Fibroblast of lung (primary cell): ENCODE measurements at places on chromosomes 12 and 14. TPM values are rescaled to one million over a fixed set of nuclear protein-coding genes. Genes with fewer than 3 reads are reported as not detected.

SIX6 gene
- total RNA-seq = not detected in 2 replicates

DNA sequence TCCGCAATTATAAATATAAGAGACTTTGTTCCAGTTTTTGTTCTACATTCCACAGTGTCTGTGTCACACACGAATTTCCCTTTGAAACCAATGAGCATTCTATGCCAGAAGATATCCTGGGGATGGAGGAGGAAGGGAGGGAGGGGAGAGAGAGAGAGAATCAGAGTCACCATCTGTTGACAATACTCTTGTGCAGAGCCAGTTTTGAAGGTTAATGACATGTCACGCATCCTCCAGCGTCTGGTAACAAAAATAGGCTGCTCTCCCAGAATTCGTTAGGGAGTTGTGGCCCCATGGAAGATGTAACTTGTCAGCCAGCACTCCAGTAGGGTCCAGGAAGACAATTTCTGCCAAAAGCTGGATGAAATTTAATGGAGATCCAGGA is 213.5 kb upstream of the KRR1 start:
- peak; percentile 98 for DNase-seq
- peaks cover 33% of the 10 kb centered on the region for H3K4me1 ChIP-seq
- peak overlapping the region; percentile 82 for H3K27ac ChIP-seq

DNA sequence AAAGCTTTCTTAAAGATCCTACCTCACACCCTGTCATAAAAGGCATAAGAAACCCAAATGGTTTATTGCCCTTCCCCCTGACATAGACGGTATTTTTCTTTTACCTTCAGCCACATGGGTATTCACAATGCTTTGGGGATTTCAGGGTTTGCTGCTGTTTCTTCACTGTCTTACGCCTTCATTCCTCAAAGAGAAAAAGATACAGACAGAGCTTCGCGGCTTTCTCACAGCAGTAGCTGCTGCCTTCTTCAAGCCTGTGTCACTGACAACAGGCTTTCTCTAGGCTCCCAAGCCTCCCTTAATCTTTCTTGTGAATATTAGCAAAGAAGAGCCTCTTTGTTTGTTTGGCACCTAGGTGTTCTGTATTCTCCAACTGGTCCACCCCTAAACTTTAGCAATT is 197.4 kb upstream of the ARID2 start:
- H3K36me3 ChIP-seq = no peaks in the 10 kb centered on the region
- no peak overlapping the region for H3K27ac ChIP-seq
- no peaks in the 10 kb centered on the region for H3K27me3 ChIP-seq
- no peak overlapping the region for H3K4me3 ChIP-seq
- DNase-seq = no peak

NOVA1 gene
- 3.6 and 5.1 TPM in 2 replicates for total RNA-seq

DNA sequence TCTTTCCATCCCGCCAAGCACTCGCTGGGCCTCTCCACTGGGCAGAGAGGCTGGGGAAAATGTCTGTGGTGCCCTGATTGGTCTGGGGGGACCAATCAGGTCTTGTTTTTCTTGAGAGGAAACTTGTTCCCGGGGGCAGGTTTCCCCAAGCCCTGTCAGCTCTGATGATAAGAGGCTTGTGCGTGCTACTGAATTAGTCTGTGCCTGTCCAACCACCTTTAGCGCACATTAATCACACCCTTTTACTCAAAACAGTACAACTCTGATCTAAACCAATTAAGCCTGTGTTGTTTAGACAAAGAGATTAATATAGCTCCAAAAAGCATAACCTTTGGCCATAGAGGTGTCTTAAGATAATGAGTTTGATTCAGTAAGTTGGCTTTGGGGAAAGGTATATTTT is 580.4 kb downstream of the VRK1 start:
- H3K27me3 ChIP-seq = no peaks in the 10 kb centered on the region
- H3K4me3 ChIP-seq = no peak overlapping the region
- H3K4me1 ChIP-seq = no peaks in the 10 kb centered on the region
- H3K36me3 ChIP-seq = no peaks in the 10 kb centered on the region

- H3K4me1 ChIP-seq = peaks cover 9% of the 10 kb centered on the region
- no peak overlapping the region for H3K4me3 ChIP-seq
- no peaks in the 10 kb centered on the region for H3K27me3 ChIP-seq
These were observed 183.8 kb upstream of the HIF1A start for GRCh38 chr14:61511558-61511948.

GRCh38 chr12:104130760-104131159 is 7.2 kb downstream of the NFYB start:
- no peaks in the 10 kb centered on the region for H3K27me3 ChIP-seq
- peaks cover 7% of the 10 kb centered on the region for H3K36me3 ChIP-seq
- no peak overlapping the region for H3K27ac ChIP-seq
- H3K4me1 ChIP-seq = peaks cover 14% of the 10 kb centered on the region

UBR7 gene
- 27.7 and 34.0 TPM in 2 replicates for total RNA-seq

KRT6A gene
- total RNA-seq = not detected in 2 replicates
